ENCODE measurements at places on chromosomes 2 and 18. TPM values are rescaled to one million over a fixed set of nuclear protein-coding genes. Genes with fewer than 3 reads are reported as not detected.

Gene IL36A
- not detected for polyA plus RNA-seq

Gene GREB1
- polyA plus RNA-seq = 2.7 TPM

Gene FSHR
- not detected for polyA plus RNA-seq

Gene CIDEA
- polyA plus RNA-seq = not detected

Gene AMER3
- polyA plus RNA-seq = 0.03 TPM

Gene INO80B
- 41.7 TPM for polyA plus RNA-seq

Gene UGT1A8
- polyA plus RNA-seq = not detected

Gene FOXI3
- 0.02 TPM for polyA plus RNA-seq

Gene CRYGC
- 0.31 TPM for polyA plus RNA-seq

Gene VSNL1
- polyA plus RNA-seq = 0.96 TPM

Gene SNTG2
- not detected for polyA plus RNA-seq

Gene CRYGA
- not detected for polyA plus RNA-seq

Gene ONECUT2
- polyA plus RNA-seq = 0.10 TPM

Gene TUBB6
- polyA plus RNA-seq = 387 TPM

Gene HMSD
- not detected for polyA plus RNA-seq

Gene NTSR2
- polyA plus RNA-seq = not detected

Gene GPR45
- polyA plus RNA-seq = not detected

Gene VIL1
- under 0.01 TPM for polyA plus RNA-seq

Gene RUFY4
- polyA plus RNA-seq = not detected

Gene CRYBA2
- polyA plus RNA-seq = not detected

Gene KLHL41
- polyA plus RNA-seq = 0.26 TPM

Gene DAPL1
- not detected for polyA plus RNA-seq

Gene C2orf76
- polyA plus RNA-seq = 6.0 TPM

Gene IL36RN
- not detected for polyA plus RNA-seq

Gene MDH1B
- 1.7 TPM for polyA plus RNA-seq

Gene LRRC30
- not detected for polyA plus RNA-seq

Gene SATB2
- polyA plus RNA-seq = 0.06 TPM

Gene RGPD4
- 0.02 TPM for polyA plus RNA-seq

Gene CAPN14
- polyA plus RNA-seq = 0.08 TPM

Gene GPR35
- polyA plus RNA-seq = 1.2 TPM

Gene OR6B2
- not detected for polyA plus RNA-seq

Gene RAPGEF4
- polyA plus RNA-seq = 0.30 TPM

Gene ZEB2
- polyA plus RNA-seq = 20.5 TPM

Gene ANKRD39
- 11.8 TPM for polyA plus RNA-seq

Gene LONRF2
- 2.4 TPM for polyA plus RNA-seq

Gene LINC00305
- not detected for polyA plus RNA-seq

Gene BMP10
- polyA plus RNA-seq = not detected

Gene CLEC4F
- 0.21 TPM for polyA plus RNA-seq

Gene CRACDL
- polyA plus RNA-seq = not detected

Gene SERPINB4
- not detected for polyA plus RNA-seq

Gene RNF152
- polyA plus RNA-seq = 7.9 TPM
